Uterus (tissue), 4 donors: ENCODE measurements at places on chromosomes 12 and 14.

GRCh38 chr12:106227641-106228319 is 20.0 kb downstream of the CKAP4 start:
- no peaks in the 10 kb centered on the region for H3K27me3 ChIP-seq
- H3K36me3 ChIP-seq = no peaks in the 10 kb centered on the region
- H3K27ac ChIP-seq = no peak overlapping the region
- H3K4me1 ChIP-seq = no peaks in the 10 kb centered on the region

- H3K27ac ChIP-seq = peak overlapping the region; percentile 61
- no peaks in the 10 kb centered on the region for H3K4me1 ChIP-seq
- peak; percentile 46 for DNase-seq
- no peaks in the 10 kb centered on the region for H3K27me3 ChIP-seq
Measured at GRCh38 chr12:47903927-47904712, 674 bp downstream of the VDR start.

- no peak for DNase-seq
- peak overlapping the region; percentile 50 for H3K27ac ChIP-seq
- no peaks in the 10 kb centered on the region for H3K4me1 ChIP-seq
- no peaks in the 10 kb centered on the region for H3K27me3 ChIP-seq
Measured at GRCh38 chr12:123659996-123660727, 10.8 kb upstream of the TCTN2 start.

GRCh38 chr12:43638806-43639205 is 86.8 kb upstream of the ADAMTS20 start:
- no peak overlapping the region for H3K27ac ChIP-seq
- H3K27me3 ChIP-seq = no peaks in the 10 kb centered on the region
- H3K4me1 ChIP-seq = no peaks in the 10 kb centered on the region
- H3K4me3 ChIP-seq = no peak overlapping the region

GRCh38 chr12:123233505-123234308 is 471 bp downstream of the MTRFR start:
- peak overlapping the region; percentile 74 for H3K4me3 ChIP-seq
- H3K4me1 ChIP-seq = peaks cover 17% of the 10 kb centered on the region
- peak overlapping the region; percentile 93 for H3K27ac ChIP-seq
- no peaks in the 10 kb centered on the region for H3K36me3 ChIP-seq
